ENCODE measurements at places on chromosomes 7 and 10. TPM values are rescaled to one million over a fixed set of nuclear protein-coding genes. Genes with fewer than 3 reads are reported as not detected.

GRCh38 chr7:29090836-29091601, 55.3 kb downstream of the CPVL start:
- peak; percentile 61 for DNase-seq

DNA sequence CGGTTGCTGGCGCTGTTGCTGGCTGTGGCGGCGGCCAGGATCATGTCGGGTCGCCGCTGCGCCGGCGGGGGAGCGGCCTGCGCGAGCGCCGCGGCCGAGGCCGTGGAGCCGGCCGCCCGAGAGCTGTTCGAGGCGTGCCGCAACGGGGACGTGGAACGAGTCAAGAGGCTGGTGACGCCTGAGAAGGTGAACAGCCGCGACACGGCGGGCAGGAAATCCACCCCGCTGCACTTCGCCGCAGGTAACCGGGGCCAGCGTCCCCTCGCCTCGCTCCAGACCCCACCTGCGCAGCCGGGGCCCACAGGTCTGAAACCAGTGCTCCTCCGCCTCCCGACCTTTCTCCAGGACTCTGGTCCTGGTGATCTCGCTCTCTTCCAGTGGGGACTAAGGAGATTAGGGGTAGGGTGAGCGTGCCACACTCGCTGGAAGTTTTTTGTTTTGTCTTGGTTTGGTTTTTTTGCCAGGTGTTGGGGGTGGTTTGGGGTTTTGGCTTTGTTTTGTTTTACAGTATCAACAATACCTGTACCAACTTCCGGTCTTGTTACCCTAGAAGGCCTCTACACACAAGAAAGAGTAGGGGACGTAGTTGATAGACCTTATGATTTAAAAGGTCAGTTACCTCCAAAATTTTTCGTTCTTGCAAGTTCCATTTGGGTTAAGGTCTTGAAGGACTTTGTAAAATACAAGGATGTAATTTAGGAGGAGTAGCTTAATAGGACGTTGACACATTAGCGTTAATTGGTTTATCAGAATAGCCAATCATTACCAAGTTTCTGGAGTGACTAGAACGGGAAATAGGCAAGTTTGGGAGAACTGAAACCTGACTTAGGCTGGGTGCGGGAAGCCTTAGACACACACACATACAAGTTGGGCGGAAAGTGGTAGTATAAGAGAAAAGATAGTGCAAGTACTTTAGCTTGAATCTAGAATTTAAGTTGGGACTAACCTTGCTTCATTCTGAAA, 704 bp downstream of the TNKS2 start:
- peak; percentile 16 for DNase-seq

Gene SKAP2
- 13.5 TPM for total RNA-seq

DNA sequence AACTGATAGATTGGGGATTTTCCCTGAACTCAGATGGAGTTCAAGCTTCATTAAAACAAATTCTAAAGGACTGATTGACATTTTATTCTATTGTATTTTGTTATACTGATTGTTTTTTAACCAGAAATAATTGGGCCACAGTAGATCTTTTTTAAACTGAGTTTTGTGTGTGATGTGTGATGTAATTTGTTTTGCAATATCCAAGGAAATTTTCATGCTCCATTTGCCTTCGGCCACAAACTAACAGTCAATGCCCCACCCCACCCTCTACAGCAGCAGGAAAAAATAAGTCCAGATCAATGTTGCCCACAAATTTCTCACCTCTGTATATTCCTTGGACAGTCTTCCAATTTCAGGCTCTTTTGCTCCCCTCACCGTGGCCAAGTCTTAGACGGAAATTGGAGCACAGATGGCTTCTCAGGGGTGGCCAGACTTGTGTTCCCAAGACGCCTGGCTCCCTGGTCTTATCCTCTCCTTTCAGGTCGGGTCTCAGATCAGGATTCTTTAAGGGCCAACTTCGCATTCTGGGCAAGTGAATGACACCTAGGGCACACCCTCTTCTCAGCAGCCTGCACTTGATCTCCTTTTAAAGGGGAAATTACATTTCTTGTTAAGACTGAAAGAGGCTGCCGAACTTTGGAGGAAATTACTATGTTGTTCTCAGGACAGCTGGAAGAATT, at the start of gene SVOPL:
Gene SVOPL (minus strand): TSS at position 506 of the 680 bp plus-strand sequence. CDS start 22,317 bp downstream, outside the sequence.
- no peak for DNase-seq

DNA sequence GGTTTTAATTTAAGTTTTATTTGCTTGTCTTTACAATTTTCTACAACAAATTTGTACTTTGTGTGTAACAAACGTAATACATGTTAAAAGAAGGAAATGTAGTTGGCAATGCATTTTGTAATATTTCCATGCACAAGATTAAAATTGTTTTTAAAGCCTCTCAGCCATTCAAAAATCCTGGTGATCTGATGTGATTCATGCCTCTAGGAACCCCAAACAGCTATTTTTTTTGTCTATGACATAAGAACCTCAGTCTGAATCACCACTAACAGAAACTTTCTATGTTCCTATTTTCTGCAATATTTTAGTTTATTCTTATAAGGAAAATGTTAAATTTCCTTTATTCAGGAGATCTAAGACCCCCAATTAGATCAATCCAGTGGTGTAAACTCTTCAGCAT, 183.1 kb upstream of the YAE1 start:
- DNase-seq, result no peak

- peak; percentile 34 for DNase-seq
Measured at GRCh38 chr10:75910032-75910431, 478.6 kb downstream of the LRMDA start.

DNA sequence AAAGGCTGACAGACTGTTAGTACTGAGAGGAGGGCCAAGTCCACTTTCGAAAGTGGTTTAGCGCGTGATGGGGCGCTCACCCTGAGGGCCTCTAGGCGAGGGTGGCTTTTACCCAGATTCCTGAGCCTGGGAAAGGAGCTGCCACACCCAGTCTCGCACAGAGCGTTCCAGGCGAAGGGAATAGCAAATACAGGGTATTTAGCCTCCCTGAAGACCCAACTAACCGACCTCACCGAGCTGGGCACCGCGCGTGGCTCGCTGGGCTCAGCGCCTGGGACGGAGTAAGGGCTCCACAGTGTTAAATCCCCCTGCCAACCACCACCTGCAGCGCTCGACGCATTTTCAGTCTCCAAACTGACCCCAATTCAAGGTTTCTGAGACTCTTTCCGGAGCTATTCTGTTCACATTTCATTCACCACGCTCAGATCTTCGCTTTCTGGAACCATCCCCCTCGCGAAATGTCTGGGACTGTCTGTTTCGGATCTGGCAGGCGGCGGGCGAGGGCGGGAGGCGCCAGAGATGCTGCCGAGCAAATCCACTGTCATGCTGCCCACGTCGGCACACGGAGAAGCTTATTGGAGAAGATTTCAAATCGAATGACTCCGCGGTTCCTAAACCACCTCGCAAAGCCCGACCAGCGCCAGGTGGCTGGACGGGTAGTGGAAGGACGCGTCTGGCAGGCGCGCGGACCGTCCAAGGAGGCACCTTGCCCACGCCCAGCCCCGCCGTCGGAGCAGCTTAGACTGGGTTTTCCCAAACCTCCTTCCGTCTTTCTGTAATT, 1.4 kb upstream of the OSBPL3 start:
- peak; percentile 76 for DNase-seq

DNA sequence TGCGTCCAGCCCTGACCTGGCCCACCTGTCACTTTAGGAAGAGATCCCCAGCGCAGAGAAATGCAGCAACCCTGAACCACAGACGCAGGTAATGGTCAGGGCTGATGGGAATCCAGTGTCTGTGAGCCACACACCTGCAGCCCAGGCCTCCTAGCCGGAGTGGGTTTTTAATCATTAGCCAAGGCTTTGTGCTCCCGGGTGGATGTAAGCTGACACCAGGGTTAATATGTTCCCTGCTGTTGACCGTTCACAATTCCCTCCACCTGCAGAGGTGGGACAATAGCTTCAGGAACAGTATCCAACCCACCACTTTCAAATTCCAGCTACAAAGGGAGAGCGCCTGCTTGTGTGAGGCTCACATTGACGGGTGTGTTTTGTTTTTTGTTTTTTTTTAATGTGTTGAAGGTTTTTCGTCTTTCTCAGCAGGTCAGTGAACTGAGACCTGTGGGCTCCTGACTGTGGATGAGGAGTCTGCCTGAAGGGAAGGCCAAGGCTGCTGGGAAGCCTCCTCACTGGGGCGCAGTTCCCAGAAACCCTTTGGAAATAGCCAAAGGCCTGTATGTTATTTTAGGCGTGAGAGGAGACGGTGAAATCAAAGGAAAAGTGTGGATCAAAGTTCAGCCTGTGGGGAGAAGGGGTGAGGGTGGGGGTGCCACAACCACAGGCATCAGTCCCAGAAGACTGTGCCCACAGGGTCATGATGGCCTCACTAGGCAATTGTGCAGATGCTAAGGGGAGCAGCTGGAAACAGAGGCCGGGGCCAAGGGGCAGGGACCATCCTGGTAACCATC, 111.1 kb downstream of the TNS3 start:
- peak; percentile 75 for DNase-seq

- peak; percentile 81 for DNase-seq
Measured at GRCh38 chr10:118594392-118595063, 920 bp downstream of the PRLHR start.

- no peak for DNase-seq
Measured at GRCh38 chr7:8115547-8116402, 146.2 kb downstream of the ICA1 start.

Gene SEMA3A
- total RNA-seq, result 64.6 TPM

Gene CTTNBP2
- 10.9 TPM for total RNA-seq

DNA sequence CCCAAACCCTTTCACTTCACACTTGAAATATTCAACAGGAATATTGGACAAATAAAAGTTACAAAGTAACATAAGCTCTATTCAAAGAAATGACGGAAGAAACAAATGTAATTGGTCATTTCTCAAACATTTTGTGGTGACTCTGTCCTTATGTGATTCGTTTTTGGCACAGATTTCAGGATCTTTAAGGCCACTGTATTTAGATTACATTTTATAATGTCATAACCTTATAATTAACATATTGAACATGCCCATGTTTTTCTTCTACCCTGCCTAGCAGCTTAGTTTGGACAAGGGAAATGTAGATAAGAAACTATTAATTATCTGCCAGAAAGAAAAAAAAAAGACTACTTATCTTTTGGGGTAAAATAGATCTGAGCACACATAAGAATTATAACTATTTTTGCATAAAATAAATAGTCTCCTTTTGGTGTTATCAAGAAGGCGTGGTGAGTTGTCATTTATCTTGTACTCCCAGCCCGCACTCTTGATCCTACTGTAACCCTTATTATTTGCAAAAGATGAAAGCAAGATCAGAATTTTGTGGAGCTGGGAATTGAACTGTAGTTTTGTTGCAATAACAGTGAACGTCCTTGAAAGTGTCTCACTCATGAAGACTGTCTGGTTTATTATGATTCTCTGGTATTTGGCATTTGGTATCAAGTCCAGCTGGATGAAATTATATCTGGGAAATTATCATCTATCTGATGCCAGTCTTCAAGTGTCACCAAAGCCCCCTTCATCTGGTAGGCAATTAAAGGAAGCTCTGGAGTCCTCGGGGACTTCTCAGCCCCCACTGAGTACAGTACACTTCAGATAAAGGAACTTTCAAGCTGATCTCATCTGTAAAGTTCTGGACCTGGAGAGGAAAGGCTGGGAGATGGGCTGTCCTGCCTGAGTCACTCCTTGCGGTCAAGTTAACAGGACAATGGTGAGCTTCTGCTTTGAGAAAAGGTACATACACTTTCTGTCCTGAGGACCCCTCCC, 175.7 kb upstream of the INHBA start:
- no peak for DNase-seq

- DNase-seq, result peak; percentile 76
Measured at GRCh38 chr7:75920431-75921161, 5.6 kb downstream of the POR start.

DNA sequence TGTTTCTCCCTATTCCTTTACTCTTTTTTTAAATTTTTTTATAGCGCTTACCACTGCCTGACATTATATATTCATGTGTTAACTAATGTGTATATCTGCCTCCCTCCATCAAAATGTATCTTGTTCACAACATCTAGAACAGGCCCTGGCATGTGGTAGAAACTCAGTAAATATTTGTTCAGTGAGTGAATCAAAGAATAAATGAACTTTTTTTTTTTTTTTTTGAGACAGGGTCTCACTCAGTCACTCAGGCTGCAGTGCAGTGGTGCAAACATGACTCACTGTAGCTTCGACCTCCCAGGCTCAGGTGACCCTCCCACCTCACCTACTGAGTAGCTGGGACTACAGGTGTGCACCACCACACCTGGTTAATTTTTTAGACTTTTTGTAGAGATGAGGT, 7.5 kb upstream of the CALD1 start:
- DNase-seq, result no peak

- peak; percentile 79 for DNase-seq
Measured at GRCh38 chr10:100518761-100519241, 860 bp downstream of the SEC31B start.

Gene HMX3
- not detected for total RNA-seq

DNA sequence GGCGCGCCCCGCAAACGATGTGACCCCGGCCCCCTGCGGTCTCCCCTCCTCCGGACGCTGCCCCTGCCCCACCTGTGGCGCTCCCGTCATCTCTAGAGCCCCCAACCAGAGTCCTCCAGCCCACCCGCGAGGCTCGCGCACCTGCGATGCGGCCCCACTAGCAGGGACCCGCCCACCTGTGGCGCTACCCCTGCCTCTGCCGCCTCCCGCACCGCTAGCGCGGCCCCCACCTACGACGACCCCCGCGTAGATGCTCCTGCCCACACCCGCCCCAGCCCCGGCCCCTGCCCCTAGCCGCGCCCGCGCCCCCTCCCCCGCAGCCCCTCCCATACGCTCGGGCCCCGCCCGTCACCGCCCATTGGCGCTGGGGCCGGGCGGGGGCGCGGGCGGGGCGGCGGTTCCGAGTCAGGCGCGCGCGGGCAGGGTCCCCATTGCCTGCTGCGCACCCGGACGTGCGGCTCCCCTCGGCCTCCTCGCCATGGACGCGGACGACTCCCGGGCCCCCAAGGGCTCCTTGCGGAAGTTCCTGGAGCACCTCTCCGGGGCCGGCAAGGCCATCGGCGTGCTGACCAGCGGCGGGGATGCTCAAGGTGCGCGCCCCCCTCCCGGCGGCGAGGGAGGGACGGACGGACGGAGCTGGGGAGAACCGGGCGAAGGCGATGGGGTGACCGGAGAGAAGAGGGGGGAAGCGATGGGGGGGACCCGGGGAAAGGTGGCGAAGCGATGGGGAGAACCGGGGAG, at the start of gene PFKP:
Gene PFKP (plus strand): TSS at position 431 of the 741 bp plus-strand sequence. CDS start 48 bp downstream, at position 479.
- DNase-seq, result peak; percentile 44

DNA sequence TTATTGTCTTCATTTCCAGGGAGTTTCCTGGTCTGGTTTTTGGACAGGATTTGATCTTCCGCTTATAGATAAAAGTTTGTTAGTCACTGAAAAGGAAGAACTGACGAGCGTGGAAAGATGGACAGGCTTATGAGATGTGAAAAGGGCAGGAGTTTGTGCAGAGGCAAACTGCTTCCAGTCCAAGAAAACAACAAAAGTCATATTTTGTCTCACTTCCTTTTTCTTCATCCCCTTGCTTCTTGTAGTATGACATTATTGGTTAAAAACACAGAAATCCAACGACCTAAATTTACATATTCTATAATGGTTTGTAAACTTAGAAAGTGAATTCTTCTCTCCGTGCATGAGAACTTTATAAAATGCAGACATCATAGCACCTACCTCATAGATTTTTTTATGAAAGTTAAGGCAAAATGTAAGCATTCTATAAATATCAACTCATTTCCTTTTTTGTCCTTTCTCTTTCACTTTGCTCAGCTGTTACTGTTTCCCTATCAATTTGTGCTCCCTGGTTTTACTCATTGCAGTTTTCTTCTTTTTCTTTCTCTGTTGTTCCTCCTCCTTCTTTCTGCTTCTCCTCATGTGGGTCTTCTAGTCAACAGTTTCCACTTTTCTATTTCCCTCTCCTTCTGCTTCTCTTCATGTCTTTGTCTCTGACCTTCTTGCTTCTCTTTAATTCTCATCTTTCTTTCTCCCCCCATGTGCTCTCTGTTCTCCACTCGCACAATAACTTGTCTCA, 370.2 kb downstream of the ARL4A start:
- no peak for DNase-seq

Gene MMD2
- total RNA-seq, result not detected

Gene GIMAP6
- total RNA-seq, result 1.0 TPM

Gene SUN3
- total RNA-seq, result not detected

GRCh38 chr7:3867863-3868262, 566.8 kb downstream of the SDK1 start:
- no peak for DNase-seq

All from hepatocyte (in vitro differentiated cells).